ENCODE measurements at places on chromosomes 7 and 10. TPM values are rescaled to one million over a fixed set of nuclear protein-coding genes. Genes with fewer than 3 reads are reported as not detected.

GRCh38 chr7:152617056-152617455, 58.9 kb downstream of the XRCC2 start:
- no peak for DNase-seq

GRCh38 chr10:110274072-110274627, 30.6 kb downstream of the SMNDC1 start:
- DNase-seq: no peak

TSPAN33 gene
- total RNA-seq: 6.5 TPM

GRCh38 chr10:115941361-115941771, 331.6 kb downstream of the GFRA1 start:
- no peak for DNase-seq

DNA sequence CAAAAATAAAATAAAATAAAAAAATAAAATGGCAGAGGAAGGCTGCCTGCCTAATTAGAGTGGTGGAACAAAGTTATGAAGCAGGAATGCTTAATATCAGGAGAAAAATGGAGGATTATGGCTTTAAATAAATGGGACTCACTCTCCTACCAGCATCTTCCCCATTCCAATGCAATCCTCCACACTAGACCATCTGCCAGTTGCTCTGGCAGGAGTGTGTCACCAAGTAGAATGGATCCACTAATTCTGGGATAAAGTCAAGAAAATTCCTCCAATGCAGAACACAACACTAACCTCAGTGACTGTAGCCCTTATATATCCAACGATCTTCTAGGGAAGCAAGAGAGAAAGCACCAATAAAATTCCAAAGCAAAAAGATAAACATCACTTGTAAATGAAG, 112.5 kb upstream of the ARID5B start:
- DNase-seq: no peak

STN1 gene
- total RNA-seq: 15.1 TPM

GRCh38 chr10:24722131-24722675, 1.5 kb downstream of the ARHGAP21 start:
- DNase-seq: no peak

LFNG gene
- total RNA-seq: 3.3 TPM

DNA sequence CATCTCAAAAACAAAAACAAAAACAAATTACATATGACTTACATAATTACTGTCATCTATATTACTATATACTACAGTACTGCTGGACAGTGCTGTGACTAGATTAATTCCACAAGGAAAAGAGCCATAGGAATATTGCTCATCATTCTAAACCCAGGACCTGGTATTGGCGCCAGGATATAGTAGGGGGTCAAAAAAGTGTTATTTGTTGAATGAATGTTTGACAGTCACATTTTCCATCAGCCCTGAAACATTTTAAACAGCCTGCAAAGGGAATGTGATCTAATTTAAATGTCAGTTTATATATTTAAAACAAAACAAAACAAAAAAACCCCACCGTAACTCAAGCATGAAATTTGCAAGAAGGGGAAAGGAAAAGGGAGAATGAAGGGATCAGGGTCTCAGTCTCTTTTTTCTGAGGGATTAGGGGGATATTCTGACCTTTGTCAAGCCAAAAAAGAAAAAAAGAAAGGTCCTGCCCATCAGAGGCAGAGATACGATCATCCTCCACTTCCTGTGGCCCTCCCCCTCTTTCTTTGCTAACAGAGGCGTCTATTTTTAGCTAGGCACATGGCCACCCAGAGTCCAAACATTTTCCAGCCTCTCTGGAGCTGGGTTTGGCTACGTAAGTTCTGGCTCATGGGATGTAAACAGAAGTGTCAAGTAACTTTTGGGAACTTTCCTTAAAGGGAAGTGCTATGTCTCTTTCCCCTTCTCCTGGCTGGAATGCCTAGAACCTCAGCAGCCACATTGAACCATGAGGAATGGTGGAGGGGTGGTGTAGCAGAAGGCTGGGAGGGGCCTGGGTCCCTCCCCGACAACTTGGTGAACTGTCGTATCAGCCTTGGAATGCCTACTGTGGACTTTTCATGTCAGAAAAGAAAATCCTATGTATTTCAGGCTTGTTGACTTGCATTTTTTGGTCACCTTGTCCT, 44.6 kb upstream of the DLG5 start:
- peak; percentile 89 for DNase-seq

GRCh38 chr7:150961510-150962289, 16.4 kb downstream of the KCNH2 start:
- DNase-seq: peak; percentile 70

- no peak for DNase-seq
Measured at GRCh38 chr10:60262647-60263126, 127.0 kb downstream of the ANK3 start.

GRCh38 chr10:23442936-23443335, 4.1 kb downstream of the OTUD1 start:
- DNase-seq: no peak

- no peak for DNase-seq
Measured at GRCh38 chr10:21843645-21844044, 159.9 kb downstream of the DNAJC1 start.

DNA sequence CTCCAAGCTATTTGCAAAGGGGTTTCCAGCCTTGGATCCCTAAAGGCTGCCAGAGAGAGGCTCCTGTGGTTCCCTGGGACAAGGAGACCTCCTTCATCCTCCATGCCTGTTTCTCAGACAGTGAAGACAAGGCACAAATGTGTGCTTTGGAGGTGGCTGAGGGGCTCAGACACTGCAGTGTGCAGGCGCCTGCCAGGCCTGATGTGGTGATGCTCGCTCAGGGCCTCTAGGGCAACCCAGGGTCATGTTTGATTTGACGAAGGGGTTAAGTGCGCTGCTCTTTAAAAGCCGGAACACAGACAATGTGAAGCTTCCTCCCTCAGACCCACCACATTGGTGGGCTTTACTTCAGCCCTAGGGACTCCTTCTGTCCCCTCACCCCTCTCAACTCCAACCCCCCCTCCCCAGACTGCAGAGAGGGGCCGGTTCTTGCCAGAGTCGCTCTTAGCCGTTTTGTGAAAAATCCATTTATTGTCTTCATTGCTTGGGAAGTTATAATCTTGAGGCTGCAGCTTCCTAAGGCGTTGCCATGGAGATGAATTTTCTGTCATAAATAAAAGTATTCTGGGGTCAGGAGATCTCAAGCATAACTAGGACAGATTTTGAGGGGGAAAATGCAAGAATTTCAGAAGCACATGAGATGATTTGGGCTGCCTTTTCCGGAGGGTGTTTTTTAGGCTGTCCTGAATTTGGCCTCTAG, 35.8 kb downstream of the PDGFA start:
- no peak for DNase-seq

COPG2 gene
- total RNA-seq: 64.1 TPM

TUBAL3 gene
- not detected for total RNA-seq

GRCh38 chr10:71816936-71817618, 34.0 kb downstream of the PSAP start:
- no peak for DNase-seq

PCDH15 gene
- total RNA-seq: not detected

STEAP2 gene
- total RNA-seq: 21.1 TPM

DNA sequence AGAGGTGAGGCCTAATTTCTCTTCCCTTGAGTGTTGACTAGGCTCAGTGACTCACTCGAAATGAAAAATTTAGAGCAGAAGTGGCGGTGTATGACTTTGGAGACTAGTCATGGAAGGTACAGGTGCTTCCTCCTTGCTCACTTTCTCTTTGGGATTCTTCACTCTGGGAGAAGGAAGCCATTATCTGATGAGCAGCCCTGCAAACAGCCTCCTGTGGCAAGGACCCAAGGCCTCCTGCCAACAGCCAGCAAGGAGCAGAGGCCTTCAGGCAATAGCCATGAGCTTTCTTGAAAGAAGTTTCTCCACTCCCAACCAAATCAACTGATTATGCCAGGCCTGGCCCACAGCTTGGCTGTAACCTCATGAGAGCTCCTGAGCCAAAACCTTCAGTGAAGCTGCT, 369.6 kb upstream of the VWC2 start:
- no peak for DNase-seq

TAS2R3 gene
- 3.1 TPM for total RNA-seq

GRCh38 chr7:20299647-20300312, 30.9 kb upstream of the ITGB8 start:
- DNase-seq: no peak

DNA sequence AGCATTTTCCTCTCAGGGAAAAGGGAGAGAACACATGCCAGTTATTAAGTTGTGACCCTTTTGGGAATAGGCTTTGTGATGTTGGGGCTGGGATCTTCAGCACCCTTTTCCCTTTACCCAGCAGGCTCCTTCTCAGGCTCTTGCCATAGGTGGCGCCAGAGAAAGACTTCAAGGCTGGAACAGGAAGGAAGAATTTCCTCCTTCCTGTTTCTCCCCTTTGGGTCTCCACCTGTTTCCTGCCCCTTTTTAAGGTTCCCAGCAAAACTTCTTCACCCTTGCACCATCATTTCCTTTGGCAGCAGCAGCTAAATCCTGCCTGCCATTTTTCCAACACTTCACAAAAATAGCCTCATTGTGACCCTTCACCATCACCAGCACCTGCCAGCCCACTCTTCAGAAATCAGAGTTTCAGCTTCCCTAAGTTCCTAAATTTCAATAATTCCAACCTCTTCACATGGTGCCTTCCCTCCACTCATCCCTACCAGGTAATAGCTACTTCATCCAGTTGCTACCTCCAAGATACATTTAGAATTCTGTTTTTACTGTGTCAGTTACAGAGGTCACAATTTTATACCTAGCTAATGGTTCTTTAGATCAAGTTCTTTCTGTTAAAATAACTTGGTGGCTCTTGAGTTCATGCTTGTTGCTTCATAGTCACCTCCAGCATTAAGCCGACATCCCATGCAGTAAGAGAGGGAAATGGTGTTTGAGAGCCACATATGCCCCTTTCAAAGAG, 22.4 kb upstream of the FOXK1 start:
- DNase-seq: no peak

CUZD1 gene
- total RNA-seq: 0.55 TPM

DNA sequence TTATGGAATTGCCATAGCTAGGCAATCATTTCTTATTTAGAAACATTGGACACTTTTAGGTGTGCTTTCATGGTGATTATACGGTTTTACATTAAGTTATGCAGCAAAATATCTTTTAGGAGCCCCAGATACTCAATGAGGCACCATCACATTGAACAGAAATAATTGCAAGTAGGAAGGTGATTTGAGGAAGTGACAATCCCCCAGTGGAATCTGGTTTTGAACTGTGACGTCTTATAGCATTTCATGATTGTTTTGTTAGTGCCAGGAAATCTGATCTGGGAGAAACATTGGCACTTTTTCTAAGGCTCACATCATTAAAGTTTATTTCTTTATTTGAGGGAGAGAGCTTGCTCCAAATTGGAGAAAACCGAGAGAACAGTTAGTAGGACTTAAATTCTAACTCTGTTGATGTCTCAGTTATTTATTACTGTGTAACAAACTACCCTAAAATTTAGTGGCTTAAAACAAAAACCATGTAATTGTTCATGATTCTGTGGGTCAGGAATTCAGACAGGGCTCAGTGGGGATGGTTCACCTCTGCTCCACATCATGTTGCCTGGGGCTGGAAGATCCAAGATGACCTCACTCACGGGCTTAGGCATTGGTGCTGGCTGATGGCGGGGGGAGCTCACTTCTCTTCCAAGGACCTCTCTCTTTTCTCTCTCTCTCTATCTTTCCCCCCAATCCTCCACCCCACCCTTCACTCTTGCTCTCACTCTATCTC, 78.2 kb upstream of the STEAP1B start:
- no peak for DNase-seq

DNA sequence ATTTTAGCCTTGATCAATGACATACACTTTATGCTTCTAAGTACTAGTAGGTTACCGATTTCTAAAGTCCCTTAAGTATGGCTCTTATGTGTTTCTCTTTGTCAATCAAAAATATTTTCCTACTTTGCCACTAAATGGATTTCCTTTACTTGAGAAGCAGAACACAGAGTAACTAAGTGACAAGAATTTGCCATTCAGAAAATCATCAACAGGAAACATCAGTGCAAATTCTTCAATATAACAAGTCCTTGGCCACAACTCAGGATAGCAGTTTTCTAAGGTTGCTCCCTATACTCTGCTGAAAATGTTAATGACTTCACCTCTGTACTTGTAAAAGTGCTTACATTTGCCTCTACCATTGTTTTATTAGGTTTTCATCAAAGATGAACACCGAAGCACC, 239.6 kb upstream of the SLC26A5 start:
- no peak for DNase-seq

- DNase-seq: no peak
Measured at GRCh38 chr10:34813626-34814222, 1.4 kb downstream of the PARD3 start.

DNA sequence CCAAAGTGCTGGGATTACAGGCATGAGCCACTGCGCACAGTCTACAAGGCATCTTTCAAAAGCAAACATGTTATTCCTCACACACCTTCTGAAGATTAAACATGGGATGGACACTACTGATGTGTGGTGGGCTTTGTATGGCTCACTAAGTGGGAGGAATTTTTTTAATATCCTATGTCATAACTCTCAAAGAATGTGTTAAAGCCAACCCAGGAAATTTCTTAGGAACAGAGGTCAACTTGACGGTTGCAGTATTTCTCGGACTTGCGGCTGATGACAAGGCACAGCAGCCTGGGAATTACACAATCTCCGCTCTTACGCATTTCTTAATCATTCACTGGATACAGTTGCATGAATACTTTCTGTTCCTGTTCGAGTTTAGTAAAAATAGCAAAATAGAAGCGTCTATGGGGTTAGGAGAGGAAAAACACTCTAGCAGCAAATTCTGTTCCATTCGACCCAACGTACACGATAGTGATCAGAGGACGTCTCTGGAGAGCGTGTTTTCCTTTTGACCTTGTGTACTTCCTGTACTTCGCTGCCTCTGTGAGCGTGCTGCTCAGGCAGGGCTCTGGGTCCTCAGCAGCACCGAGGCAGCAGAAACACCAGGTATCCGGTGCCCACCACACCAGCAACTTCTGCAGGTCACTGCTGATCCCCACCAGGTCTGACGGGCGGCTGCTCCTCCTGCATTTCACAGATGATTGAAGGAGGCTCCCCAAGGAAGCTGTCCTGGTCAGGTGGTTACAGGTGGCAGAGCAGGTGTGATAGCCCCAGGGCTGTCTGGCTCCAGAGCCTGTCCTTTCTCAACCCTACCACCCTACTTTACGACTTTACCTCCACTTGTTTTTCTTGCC, 26.4 kb upstream of the SRGN start:
- DNase-seq: peak; percentile 73

RHEB gene
- total RNA-seq: 87.5 TPM

DNA sequence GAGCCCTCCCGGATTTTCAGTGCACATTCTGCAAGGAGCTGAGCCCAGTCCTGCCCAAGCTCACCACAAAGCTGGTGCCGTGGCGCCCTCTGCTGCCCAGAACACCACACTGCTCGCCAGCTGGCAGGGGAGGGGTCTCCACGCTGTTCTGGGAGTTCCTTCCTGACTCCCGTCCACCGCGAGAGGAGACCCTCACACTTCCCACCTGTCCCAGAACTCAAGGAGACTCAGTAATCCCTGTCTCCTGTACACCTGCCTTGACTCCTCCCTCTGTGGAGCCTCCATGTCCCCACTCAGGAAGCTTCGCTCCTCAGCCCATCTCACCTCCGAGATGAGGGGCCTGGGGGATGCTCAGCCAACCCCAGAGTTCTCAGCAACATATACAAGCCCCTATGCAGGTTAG, 11.3 kb downstream of the C10orf105 start:
- DNase-seq: peak; percentile 48

Measured in ovary (tissue), 10 donors.